ENCODE measurements at places on chromosomes 4 and X.
A peak's percentile ranks its signal among the peaks of the same experiment; 100 is the strongest.

DNA sequence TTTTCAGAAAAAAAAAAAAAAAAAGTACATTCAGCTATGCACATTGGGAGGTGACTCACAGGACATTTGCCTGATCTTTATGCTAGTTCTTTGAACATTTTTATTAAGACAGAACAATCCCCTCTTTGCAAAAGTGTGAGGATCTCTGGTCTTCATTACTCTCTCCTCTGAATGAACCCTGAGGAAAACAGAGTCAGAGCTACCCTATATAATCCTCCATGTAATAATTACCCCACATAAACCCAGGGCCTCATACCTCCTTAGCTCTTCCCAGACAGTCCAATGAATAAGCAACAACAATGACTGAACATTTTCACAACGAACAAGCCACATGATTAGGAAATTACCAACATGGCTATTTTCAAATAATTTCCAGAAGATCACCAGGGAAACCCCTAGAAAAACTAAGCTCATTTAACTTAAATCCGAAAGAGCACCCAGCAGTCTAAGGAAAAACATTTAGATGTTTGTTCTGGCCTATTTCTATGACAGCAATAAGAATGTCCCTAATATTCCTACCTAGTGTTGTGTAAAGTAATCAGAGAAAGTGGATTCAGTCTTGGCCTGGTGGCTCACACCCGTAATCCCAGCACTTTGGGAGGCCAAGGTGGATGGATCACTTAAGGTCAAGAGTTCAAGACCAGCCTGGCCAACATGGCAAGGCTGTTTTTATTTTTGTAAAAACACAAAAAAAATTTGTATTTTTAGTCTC lies 37.8 kb downstream of the TBC1D9 start:
- no peak for DNase-seq

DNA sequence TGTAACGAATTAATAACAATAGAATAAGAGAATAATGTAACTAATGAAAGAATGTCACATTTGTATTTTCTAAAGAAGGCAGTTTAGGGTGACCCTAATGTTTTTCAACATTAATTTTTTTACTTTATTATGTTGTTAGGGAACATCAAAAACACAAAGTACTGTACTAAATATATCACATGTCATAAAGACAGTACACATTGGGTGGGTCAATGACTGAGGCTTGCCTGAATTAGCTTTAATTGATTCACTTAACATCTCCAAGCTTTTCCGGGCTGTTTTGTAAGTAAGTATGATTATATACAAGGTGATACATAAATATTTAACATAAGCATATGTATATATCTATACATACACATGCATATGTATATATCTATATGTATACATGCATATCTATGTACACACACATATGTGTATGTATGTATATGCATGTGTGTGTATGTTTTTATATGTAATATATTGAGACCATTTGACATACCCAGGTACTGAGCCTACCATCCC lies 43.4 kb upstream of the KLF3 start:
- no peak for DNase-seq

- peak; percentile 72 for DNase-seq
These were observed 148.3 kb downstream of the MAML3 start for GRCh38 chr4:140005699-140006098.

- no peak for DNase-seq
These were observed 257.8 kb downstream of the FBXW7 start for GRCh38 chr4:152278172-152278504.

DNA sequence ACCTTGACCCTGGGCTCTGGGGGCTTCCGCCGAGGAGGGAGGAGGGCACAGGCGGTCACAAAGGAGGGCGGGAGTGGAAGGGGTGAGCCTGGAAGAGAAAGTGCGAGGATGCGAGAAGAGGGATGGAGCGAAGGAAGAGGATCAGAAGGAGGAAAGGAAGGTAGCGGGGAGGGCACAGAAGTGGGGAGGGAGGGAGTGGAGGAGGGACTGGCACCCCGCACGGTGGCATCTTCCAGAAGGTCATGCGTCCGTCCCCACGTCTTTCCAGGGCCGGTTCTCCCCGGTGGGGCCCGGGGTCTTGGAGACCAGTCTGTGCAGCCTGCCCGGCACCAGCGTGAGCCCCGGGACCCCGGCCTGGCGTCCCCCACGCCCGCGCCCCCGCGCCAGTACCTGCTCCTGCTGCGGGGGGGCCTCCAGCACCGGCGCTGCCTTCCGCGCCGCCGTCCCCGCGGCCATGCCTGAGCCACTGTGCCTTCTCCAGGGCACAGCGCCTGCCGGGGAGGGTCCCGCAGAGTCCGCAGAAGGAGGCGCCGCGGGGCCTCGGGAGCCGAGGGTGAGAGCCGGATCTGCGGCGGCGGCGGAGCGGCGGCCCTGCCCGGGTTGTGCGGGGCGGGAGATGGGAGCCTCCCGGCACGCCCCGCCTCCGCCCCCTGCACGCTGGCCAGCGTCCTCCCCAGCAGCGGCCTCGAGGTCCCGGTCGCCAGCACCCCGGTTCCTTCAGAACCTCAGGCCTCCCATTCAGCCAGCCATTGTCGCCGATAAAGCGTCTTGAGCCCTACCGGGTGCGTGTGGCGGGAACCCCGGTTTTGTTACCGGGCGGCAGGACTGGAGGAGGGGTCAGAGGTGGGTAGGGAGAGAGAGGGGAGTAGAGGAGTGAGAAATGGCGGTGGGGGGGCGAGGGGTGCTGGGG lies at the start of gene RNF175:
RNF175 (minus strand) TSS at position 618 of the 910 bp plus-strand sequence; CDS start at position 456, 162 bp downstream.
- DNase-seq = no peak

DNA sequence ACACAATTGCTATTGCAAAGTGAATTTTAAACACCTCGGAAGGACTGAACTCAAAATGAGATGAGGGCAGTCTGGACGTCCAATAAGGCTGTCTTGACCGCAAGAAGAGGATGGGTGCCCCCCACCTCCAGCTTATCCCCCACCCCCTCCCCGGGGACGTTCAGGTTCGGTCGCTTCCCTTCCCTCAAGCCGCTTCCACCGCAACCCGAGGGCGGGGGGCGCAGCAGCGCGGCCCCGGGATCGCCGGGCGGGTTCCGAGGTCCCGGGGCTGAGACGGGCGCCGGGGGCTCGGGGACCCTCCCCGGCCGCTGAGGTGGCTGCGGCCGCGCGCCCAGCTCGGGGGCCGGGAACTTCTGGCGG lies 480 bp downstream of the USP46 start:
- DNase-seq = no peak

- no peak for DNase-seq
These were observed 408.2 kb upstream of the NR3C2 start for GRCh38 chr4:148850257-148850995.

- no peak for DNase-seq
These were observed 516.0 kb downstream of the PCDH7 start for GRCh38 chr4:31236020-31236638.
